ENCODE measurements at places on chromosomes 12 and 14. TPM values are rescaled to one million over a fixed set of nuclear protein-coding genes. Genes with fewer than 3 reads are reported as not detected.

GRCh38 chr12:9759694-9760093 is 1.0 kb downstream of the CD69 start:
- no peak for DNase-seq

- DNase-seq = no peak
Measured at GRCh38 chr12:48765753-48766162, 23.1 kb downstream of the ADCY6 start.

Gene PTCSC3
- total RNA-seq = not detected

Gene BRAP
- 13.2 TPM for total RNA-seq

GRCh38 chr14:77053046-77053841 is 24.7 kb upstream of the IRF2BPL start:
- DNase-seq = no peak

GRCh38 chr12:62575036-62575435 is 108.4 kb downstream of the MON2 start:
- no peak for DNase-seq

Gene MGAT2
- 18.9 TPM for total RNA-seq

- no peak for DNase-seq
Measured at GRCh38 chr14:22478670-22479069, 110.4 kb downstream of the DAD1 start.

Gene KRT75
- total RNA-seq = not detected

Gene ETFBKMT
- total RNA-seq = 2.2 TPM

GRCh38 chr14:19878029-19878642 is 3.2 kb downstream of the OR4K2 start:
- no peak for DNase-seq

Gene MFAP5
- 18.9 TPM for total RNA-seq

DNA sequence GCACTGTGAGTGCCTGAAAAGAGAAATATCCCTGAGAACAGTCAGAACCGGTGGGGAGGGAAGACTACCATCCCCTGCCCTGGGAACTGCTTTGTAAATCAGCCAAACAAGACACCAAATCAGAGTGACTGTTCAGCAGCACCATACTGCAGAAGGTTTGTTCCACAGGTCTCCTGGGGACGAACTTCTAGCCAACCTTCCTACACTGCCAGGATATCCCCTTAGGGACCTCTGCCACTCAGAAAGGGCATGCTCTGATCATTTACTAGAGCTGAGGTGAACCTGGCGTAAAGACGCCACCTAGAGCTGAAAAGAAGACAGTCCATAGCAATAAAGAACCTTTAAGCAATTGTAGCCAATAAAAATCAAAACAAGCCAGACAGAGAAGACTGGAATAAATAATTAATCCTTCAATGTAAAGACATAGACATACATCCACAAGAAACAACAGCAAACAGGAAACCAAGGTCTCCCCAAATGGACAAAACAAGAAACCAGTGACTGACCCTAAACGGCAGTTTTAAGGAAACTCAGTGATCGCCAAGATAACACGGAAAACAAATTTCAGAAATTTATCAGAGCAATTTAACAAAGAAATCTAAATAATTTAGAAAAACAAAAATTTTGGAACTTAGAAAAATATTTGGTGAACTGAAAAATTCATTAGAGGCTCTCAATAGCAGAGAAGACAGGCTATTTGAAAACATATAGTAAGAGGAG is 228.1 kb upstream of the AMIGO2 start:
- DNase-seq = peak; percentile 56

DNA sequence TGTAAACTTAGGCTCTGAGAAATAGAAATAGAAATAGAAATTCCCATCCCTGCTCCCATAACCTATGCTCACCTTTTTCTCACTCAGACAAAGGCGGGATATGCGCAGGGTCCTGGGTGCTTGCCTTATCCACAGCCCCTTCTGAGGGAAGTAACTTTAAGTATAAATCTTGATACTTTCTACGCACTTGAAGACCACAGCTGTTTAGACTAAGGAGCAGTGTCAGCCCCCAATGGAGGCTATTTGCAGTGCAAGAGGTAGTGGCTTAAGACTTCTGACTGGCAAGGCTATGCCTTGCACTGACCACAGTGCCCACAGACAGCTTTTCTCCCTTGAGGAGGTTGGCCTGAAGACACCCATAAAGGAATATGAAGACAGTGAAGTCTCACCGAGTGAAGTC is 35.2 kb downstream of the ASCL1 start:
- DNase-seq = no peak

- DNase-seq = no peak
Measured at GRCh38 chr14:57981817-57982560, 116.1 kb upstream of the SLC35F4 start.

DNA sequence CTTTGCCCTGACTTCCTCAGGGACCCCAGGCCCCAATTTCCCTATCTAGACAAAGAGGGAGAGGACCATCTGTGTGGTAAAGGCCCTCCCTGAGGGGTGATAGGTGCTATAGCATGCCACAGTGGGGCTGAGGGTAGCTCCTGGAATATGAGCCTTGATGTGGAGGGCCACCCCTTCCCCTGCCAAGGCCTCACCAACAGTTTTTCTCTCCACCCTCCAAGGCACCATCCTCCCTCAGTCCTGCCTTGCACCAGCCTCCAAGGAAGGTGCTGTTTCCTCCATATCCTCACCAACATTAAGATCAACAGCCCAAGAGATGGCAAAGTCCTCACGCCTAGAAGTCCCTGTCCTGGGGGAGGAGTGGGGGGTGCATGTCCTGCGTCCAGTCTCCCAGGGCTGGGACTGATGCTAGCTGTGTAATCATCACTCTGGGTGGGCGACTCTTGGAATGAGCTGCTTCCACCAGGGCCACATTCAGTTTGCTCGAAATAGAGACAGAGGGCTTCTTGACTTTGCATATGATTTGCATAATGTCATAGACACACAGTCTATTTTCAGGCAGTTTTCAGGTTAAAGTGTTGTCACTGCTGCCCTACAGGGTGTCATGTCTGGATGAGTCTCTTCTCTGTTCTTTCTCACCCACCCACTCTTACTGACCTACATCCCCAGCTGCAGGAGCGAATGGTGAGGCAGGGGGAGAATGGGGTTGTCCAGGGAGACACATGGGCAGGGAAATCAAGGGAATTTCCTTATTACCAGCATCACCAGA is 17.4 kb downstream of the ACVRL1 start:
- no peak for DNase-seq

Data from PC-9 (cell line).